ENCODE measurements at places on chromosomes 4 and X.

GRCh38 chrX:53049127-53049517 is 533 bp downstream of the GPR173 start:
- no peak for DNase-seq

GRCh38 chr4:182826391-182826790 is 90.8 kb downstream of the DCTD start:
- DNase-seq: no peak

DNA sequence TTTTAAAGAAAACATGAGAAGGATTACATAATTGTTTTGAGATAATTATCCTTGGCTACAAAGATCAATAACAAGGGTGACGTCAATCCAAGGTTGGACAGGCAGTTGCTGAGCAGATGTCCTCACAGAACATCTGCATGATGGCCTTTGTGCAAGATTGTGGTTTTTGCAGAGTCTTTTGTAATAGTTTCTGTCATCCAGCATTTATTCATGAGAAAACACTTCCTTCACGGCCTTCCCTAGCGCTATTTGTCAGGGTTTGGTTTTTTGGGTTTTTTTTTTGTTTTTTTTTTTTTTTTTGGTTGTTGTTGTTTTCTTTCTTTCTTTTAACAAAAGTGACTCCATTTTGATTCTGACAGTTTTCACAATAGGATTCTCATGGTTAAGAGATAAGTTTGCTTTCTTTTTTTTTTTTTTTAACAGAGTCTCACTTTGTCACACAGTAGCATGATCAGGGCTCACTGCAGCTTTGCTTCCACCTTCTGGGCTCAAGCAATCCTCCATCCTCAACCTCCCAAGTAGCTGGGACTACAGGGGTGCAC is 31.5 kb upstream of the ELF2 start:
- no peak for DNase-seq

GRCh38 chr4:181431006-181431405 is 812.2 kb upstream of the TENM3 start:
- no peak for DNase-seq
